ENCODE measurements at places on chromosomes 5 and 9.

- DNase-seq = no peak
Measured at GRCh38 chr5:112125903-112126302, 293.2 kb downstream of the EPB41L4A start.

DNA sequence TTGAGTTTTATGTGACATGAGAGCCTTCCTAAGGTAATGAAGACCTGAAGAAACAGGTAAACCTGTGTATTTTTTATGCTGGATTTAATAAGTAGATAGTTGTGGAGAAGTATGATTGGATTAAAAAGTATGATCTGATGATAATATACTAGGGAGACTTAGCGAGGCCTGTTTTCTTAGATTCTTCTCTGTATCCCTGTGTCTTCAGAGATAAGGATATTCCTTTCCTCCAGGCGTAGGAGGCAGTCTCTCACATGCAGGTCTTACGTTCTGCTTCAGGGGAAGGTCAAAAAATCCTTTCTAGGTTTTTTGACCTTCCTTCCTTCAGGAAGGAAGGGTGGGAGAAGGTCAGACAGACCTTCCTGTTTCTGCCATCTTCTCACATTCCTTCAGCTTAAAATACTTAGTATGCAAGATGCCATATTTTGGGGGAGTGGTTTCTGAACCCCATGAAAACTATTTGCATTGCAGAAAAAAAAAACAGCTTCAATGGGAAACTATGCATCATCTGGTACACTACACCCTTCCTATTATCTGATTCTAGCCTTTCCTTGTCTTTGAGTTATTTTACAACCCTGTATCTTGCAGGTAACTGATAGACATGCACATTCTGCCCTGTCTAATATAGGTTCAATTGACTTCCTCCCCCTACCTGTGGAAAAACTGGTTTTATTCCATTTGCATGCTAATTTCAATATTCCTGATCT, 57.3 kb upstream of the ZNF608 start:
- no peak for DNase-seq

- DNase-seq = no peak
Measured at GRCh38 chr5:60896991-60897390, 47.9 kb downstream of the ERCC8 start.

GRCh38 chr9:12689233-12689632, 4.0 kb upstream of the TYRP1 start:
- no peak for DNase-seq

DNA sequence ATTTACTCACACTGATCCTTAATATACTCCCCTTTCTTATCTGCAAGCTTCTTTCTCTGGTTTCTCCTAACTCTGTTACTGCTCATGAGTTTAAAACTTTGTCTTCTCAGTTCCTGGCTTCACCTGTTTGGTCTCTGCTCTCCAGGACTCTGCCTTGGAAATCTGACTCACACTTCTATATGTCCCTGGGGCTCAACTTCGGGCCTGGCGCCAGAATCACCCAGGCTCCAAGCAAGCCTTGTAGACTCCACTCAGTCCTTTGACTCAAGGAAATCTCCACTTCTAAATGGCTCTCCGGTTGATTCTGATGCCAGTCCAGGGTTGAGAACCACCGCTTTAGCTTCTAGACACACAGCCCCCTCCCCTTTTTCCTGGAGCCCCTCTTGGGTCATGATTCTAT, 57.8 kb downstream of the TMC1 start:
- DNase-seq = no peak

- no peak for DNase-seq
Measured at GRCh38 chr5:31638345-31638744, 586 bp upstream of the PDZD2 start.

GRCh38 chr5:150021491-150022157, 21.1 kb downstream of the HMGXB3 start:
- DNase-seq = no peak

GRCh38 chr9:124852829-124853531, at the start of gene WDR38:
Gene WDR38 (plus strand): TSS chr9:124853460. CDS start chr9:124853532, 72 bp downstream.
- peak; percentile 77 for DNase-seq

DNA sequence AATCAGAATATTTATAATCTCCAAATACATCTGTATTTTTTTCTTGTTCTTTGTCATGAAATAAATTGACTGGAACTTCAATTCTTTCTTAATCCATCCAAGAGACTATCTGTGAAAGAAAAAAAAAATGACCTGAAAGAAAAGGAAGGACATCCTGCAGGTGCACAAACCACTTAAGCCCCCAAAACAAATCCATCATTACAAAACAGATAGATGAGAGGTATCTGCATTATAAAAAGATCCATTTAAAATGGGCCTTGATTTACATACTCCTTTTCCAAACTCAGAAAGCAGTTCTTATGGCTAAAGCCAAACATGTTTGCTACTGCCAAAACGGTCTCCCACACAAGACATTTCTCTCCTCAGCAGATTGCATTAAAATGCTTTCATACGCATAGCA, 85.5 kb downstream of the ELAVL2 start:
- DNase-seq = no peak

DNA sequence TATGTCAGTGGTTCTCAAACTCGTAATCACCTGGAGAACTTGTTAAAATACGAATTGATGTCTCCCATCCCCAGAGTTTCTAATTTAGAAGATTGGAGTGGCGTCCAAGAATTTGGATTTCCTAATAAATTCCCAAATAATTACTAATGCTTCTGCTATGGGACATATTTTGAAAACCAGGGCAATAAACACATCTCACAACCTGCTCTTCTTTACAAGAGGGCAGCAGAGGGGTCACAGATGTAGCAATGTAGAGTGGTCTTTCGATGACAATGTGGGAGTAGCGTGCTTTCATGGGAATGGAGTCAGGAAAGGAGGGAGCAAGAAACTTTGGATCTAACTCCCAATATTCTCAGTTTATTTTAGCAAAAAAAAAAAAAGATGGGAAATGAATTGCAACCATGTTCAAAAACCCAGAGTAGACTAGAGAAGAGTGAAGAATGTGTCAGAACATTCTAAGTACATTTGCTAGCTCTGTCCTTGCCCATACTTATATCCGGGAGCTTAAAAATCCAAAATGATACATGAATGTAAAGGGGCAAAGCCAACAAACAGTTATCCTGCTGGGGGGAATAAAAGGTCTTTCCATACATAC, 33.8 kb upstream of the ALDH1A1 start:
- no peak for DNase-seq

- DNase-seq = no peak
Measured at GRCh38 chr5:147482706-147483180, 27.1 kb downstream of the DPYSL3 start.

GRCh38 chr5:159322180-159322579, 8.1 kb downstream of the IL12B start:
- no peak for DNase-seq

GRCh38 chr5:162221910-162222309, 154.3 kb downstream of the GABRG2 start:
- DNase-seq = no peak

DNA sequence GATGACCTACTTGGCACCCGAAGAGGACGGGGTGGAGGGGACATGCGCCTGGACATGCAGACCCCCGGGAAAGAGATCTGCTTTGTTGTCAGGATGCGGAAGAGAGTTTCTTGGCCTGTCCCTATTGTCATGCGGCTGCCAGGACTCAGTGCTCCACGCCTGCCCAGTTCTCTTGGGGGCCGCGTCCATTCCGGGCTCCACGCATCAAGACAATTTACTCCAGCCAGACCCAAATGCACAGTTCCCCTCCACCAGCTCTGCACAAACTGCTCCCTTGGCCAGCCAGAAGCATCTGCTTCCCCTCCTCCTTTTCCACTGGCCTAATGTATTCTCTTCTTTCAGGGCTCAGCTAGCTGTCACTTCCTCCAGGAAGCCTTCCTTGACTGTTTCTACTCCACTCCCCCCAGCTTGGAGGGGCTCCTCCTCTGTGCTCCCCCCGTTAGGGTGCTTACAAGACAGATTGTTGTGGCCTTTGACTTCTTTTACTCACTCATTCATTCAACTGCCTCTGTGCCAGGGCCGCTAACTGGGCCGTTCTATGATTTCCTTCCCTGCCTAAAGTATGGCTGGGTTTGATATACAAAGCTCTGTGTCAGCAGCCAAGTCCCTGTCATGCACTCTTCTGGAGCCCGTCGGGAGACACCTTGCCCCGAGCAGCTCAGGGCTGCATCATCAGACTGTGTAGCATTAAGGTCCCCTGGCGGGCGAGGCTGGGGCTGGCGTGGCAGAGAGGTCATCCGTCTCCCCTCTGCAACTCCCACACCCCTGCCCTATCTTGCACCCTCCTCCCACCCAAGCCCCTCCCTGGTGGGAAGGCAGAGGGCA, 6.6 kb downstream of the FIBCD1 start:
- DNase-seq = no peak

DNA sequence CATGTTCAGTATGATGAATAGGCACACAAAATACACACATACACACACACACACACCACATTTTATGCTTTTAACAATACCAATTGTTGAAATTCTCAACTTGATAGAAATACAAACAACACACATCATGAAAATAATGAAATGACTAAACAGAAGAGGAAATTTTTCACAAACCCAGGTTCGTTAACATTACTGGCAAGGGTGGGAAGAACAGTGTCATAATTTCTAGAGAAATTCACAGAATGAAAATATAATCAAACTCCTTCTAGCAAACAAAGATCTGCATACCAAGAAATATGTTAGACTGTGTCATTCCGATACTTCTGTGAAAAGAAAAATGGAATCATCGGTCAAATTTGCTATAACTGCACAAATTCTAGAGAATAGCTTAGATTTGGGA, 41.9 kb downstream of the ST8SIA4 start:
- DNase-seq = no peak

DNA sequence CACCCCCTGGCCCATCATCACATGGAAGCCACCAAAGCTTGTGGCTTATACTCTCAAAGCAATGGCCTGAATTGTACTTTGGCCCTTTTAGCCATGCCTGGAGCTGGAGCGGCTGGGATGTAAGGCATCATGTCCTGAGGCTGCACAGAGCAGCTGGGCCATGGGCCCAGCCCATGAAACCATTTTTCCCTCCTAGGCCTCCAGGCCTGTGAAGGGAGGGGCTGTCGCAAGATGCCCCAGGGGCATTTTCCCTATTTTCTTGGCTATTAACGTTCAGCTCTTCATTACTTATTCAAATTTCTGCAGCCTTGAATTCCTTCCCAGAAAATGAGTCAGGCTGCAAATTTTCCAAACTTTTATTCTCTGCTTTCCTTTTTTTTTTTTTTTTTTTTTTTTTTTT, 27.7 kb downstream of the FST start:
- no peak for DNase-seq

DNA sequence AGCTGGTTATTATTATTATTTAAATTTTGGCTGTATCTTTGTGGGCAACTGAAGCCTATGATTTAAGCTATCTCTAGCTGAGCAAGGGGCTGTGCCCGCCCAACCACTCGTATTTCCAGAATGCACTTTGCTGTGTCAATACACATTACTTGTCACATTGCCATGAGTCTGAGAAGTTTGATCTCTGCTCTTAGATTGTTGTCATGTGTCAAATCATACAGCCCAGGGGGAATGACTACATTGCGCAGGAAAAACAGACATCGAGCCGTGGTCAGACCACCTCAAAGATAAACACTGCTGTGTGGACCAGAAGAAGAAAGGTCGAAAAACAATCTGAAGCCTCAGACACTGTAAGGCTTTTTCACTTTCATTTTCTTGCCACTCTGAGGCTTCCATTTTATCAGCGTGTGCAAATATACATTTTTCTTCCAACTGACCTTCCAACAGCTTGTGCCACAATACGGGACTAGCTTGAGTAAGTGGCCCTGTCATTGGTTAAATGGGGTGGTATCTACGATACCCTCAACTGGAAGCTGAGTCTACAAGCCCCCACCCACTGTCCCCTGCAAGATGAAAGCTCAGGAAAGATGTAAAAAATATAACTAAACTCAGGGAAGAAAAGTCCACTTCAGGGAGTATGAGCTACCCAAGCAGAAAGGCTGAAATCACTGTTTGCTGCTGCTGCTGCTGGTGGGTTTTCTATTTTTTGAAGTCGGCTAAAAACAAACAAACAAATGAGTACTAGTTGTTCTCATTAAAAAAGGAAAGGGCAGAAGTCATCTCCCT, 603.0 kb downstream of the BNC2 start:
- no peak for DNase-seq

- no peak for DNase-seq
Measured at GRCh38 chr5:10387690-10388089, 34.2 kb downstream of the MARCHF6 start.

- no peak for DNase-seq
Measured at GRCh38 chr9:94799578-94800264, 73.2 kb downstream of the AOPEP start.

DNA sequence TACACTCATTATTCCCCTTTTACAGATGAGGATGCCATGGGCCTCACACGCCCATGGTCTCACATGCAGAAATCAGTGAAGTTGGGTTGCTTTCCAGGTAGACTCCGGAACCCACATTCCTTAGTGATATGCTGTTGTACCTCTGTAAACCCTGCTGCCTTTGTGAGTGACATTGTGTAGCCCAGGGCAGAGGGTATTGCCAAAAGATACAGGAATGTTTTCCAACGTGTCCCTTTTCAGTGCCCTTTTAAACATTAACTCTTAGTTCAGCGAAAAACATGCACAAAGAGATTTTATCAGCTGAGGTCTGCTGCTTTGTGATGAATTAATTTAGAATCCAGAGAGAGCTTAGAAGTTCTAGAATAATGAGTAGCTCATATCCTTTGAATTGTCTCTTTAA, 38.3 kb upstream of the TRMT10B start:
- no peak for DNase-seq

DNA sequence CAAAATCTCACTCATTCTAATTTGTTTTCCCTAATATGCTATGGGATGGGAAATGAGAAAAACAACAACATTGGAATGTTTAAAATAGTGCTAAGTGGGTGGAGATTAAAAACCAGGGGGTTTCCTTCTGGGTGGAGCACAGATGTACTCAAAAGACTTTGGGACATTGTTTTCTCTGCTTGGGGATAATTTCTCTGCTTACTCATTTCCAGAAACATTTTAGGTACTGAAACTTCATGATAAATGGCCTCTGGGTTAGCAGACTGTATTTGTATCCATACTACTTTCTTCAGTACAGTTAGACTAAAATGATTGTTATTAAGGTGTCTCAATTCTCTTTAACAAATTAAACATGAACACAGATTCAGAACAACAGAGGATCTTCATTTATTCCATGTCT, 17.4 kb downstream of the ELOVL7 start:
- no peak for DNase-seq

DNA sequence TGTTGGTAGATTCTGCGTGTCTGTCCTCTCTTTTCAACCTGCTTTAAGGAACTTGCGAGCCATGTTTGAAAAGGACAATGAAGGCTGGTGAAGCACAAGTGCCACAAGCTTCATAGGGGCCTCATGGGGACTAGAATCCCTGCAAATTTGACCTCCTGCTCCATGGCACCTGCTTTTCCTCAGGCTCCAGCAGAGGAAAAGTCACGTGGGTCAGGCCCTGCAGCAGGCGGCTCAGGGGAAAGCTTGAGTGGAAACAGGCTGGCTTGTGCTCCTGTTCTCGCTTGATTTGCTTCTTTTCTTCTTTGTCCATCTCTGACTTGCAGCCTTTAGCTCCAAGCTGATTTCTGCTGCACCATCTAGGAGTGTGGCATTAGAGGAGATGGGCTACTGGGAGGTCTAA, 187.6 kb upstream of the MAST4 start:
- no peak for DNase-seq

- no peak for DNase-seq
Measured at GRCh38 chr9:128909859-128910258, 10.9 kb upstream of the PHYHD1 start.

- no peak for DNase-seq
Measured at GRCh38 chr9:4574657-4575243, 84.5 kb downstream of the SLC1A1 start.

GRCh38 chr9:33137781-33138264, 29.3 kb downstream of the B4GALT1 start:
- DNase-seq = no peak

Measured in CD4-positive, alpha-beta T cell treated with Interleukin-6 for 4 hours (primary cell).